CD4-positive, alpha-beta T cell treated with Interleukin-15 for 4 hours (primary cell): ENCODE measurements at places on chromosomes 7 and 10.

- DNase-seq: no peak
Observed at GRCh38 chr7:136957391-136957790, 88.9 kb downstream of the CHRM2 start.

DNA sequence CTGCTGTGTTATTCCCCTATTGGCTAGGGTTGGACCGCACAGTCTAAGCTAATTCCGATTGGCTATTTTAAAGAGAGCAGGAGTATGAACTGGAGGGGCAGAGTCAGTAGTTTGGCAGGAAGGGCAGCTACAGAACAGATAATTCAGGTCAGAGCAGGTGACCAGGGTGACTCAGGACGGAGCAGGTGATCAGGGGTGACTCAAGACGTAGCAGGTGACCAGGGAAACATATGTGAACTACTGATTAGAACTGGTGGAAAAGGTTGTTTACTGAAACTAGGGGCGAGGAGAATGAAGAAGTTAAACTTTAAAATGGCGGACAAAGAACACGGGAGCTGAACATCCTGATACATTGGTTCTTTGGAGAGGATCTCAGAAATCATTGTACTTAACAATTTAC, 102.3 kb downstream of the CCDC7 start:
- no peak for DNase-seq

DNA sequence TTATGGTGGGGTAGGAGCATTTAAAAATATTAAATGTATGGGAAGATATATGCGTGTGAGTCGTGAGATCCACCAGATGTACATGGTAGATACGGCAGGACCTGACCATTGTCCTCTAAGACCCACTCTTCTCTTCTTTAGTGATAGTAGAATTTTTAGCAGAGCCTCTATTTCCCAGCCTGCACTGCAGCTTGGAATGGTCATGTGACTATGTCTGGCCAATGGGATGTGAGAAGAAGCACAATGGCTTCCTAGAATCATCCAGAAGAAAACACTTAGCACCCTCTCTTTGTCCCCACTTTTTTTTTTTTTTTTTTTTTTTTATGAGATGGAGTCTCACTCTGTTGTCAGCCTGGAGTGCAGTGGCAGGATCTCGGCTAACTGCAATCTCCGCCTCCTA, 86.6 kb upstream of the CYTH3 start:
- no peak for DNase-seq

DNA sequence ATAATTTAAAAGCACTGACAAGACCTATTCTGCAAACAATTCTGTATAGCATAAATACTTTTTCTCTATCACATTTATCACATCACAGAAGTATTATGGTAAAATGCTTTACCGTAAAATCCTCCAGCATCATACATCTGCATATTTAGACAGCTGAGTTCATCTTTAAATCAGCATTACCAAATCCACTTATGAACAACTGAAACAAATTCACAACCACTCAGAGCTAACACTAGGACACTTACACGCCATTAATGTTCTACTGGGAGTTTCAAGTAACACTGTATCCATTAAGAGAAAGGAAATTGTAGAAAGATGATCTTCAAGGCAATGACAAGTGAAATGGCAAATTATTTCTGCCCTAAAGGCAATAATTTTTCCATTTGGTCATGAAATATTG, 105.7 kb upstream of the DKK1 start:
- no peak for DNase-seq

GRCh38 chr7:125934955-125935354, 1005.3 kb upstream of the POT1 start:
- no peak for DNase-seq

GRCh38 chr10:48770561-48771089, 86.0 kb downstream of the WDFY4 start:
- DNase-seq: no peak

DNA sequence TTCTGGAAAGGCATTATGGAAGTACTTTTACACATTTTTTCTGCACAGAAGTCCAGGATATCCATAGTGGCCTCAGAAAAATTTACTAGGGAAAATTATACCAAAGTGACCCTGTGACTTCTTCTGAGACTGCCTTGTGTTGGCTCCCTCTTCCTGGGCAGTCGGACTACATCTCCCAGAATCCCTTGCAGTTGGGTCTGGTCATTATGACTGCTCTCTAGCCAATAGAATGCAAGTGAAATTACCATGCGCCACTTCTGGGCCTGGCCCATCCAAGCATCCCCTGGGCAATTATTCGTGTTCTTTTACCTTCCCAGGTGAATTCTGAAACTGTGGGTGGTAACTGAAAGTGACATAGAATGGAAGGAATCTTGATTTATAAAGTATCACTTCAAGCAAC, 430.9 kb downstream of the ACTR3B start:
- no peak for DNase-seq

- peak; percentile 1 for DNase-seq
Observed at GRCh38 chr7:134431815-134432214, 27.1 kb downstream of the AKR1B1 start.

GRCh38 chr10:117652228-117653169, 110.0 kb downstream of the EMX2 start:
- no peak for DNase-seq

GRCh38 chr10:54484186-54484585, 316.8 kb downstream of the PCDH15 start:
- DNase-seq: no peak

DNA sequence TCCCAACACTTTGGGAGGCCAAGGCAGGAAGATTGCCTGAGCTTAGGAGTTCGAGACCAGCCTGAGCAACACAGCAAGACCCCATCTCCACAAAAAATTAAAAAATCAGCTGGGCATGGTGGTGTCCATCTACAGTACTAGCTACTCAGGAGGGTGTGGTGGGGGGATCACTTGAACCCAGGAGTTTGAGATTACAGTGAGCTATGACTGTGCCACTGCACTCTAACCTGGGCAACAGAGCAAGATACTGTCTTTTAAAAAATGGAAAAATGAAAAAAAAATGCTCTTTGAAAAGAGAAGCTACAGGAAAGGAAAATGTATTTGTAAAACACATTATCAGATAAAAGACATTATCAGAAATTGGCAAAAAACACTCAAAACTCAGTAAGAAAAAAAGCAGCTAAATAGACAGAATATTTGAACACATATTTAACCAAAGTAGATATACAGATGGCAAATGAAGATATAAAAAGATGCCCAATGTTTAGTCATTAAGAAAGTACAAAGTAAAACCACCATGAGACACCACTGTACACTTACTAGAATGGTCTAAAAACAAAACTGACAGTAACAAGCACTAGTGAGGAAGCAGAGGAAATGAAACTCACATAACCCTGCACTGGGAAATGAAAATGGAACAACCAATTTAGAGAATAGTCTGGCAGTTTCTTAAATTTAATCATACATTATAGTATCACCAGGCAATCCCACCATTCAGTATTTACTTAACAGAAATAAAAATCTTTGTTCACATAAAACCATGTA, 40.5 kb downstream of the NRBF2 start:
- peak; percentile 14 for DNase-seq

DNA sequence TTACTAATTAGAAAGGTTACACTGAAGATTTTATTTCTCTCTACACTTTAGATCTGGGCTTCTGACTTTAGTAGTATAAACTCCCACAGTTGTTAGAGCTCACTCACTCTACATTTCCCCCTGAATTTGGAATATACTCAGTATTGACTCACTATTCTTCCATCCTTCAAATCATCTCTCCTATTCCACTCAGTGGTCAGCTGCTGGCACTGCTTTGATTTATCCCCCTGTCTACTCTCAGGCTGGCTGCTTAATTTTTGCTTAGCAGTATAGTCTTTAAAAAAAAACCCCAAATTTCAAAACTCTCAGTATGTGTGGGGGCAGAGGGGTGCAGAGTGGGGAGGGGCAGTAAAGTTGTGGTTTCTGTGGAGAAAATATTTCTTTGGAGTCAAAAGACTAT, 68.9 kb downstream of the CDK6 start:
- no peak for DNase-seq

DNA sequence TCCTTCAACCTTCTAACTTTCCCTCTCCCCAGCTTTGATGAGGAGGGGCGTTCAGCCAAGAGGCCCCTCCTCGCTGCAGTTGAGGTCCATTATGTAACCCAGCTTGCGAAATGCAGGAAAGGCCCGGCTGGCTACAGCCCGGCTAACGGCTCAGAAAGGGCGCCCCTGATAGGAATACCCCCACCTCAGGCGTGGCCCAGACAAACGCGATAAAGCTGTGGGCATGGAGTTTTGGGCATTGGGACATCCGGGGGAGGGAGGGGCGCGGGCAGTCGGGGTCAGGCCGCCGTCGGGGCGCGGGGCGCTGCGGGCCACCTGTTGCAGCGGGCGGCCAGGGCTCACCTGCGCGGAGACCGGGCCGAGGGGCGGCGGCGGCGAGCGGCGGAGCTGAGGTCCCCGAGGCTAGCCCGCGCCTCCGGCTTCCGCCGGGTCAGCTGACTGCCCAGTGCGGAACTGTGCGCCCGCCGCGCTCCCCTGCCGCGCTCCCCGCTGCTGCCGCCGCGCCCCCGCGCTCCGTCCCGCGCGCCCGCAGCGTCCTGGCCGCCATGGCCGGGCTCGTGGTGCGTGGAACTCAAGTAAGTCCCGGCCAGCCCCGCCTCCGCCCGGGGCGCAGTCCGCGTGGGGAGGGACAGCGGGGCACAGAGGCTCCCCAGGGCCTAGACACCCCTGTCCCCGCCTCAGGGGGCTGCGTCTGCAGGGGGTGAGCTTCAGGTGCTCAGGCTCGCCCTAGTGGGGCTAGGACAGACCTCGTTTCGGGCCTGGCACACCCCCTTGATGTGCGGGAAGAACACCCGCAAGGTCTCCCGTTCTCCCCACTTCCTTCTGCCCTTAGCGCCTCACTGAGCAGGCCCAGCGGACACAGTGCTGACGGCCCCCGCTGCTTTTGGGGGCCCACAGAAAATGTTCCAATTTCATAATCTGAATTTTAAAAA, at the start of gene LRMDA:
Gene LRMDA, plus strand, starts transcription at position 445 of the 932 bp plus-strand sequence.
- no peak for DNase-seq

DNA sequence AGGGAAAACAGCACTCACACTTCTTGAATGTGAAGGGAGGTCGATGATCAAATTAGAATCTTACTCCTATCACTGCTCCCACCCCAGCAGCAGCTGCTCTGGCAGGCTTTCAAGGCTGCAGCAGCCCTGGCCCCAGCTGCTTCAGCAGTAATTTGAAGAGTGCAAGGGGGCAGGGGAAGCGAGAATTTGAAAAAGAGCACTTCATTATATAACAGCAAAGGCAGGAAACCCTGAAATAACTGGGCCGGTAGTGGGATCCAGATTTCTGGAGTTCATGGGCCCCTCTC, 44.9 kb downstream of the MYPN start:
- DNase-seq: no peak

DNA sequence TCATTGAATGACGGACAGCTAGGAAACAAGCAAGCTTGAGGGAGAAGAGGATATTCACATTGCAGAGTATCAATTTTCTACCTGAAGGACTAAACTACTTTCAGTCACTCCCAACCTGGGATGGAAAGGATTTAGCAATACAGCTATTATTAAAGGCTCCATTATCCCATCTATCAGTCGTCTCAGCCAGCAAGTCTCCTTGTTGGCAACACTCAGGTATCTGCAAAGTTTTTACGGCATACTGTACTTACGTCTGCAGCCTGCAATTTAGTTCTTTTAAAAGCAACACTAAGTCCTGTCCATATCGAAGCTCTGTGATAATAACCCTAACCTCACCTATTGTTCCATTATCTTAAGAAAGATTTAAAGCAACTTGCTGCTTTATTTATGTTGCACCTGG, 689.4 kb downstream of the PARD3 start:
- DNase-seq: no peak

- no peak for DNase-seq
Observed at GRCh38 chr10:28897617-28898464, 220.5 kb downstream of the BAMBI start.

GRCh38 chr10:129628823-129629222, 161.8 kb downstream of the MGMT start:
- no peak for DNase-seq

DNA sequence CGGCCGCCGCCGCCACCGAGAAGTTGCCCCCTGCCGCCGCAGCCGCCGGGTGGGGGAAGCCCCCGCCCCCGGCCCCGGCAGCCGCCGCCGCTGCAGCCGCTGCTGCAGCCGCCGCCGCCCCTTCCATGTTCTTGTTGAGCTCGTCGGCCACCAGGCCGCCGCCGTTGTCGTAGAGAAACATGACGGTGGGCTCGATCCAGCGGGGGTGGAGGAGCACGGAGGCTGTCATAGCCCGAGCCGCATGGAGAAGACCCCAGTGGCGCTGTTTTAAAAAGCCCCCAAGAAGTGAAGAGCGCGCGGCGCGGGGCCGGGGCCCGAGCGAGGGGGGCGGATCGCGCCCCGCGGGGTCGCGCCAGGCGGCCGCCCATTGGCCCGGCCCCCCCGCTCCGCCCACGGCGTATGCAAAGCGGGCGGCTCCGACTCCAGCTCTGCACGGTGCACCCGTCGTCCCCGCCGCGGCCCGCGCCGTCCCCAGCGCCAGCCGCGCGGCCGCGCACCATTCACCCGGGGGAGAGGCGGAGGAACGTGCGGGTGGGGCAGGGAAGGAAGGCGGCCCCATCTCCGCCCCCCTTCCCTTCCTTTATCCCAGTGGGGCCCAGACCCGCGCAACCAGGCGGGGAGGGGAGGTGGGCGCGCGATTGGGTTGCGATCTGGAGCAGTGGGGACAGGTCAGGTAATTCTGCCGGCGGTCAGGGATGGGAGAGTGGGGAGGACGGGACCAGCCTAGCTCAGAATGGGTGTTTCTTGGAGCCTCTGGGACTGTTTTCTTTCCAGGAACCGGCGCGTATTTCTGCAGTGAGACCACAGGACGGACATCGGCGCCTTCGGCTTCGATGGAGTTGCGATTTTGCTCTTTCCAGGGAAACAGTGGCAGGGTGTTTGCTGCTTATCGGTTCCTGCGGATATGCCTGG, at the start of gene HOXA13:
Gene HOXA13, minus strand, starts transcription at position 243 of the 912 bp plus-strand sequence. Its CDS starts 14 bp downstream, at position 229.
- DNase-seq: no peak

GRCh38 chr7:82615527-82615926, 171.9 kb upstream of the CACNA2D1 start:
- no peak for DNase-seq

DNA sequence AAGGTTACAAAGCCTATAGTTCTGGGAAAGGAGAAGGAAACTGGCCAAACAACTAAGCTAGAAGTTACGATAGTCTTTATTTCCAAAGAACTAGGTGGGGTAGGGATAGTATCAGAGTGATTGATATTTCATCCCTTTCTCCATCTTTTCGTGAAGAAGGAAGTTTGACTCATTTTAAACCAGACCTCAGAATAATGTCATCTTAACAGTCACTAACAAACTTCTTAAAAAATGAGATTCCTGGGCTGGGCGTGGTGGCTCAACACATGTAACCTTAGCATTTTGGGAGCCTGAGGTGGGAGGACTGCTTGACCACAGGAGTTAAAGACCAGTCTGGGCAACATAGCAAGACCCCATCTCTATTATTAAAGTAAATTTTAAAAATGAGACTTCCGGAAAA, 69.4 kb downstream of the ARL4A start:
- DNase-seq: no peak

GRCh38 chr10:132272231-132272971, 35.3 kb downstream of the STK32C start:
- no peak for DNase-seq

GRCh38 chr7:100130608-100131453, 4.1 kb downstream of the MBLAC1 start:
- peak; percentile 81 for DNase-seq
